ENCODE measurements at places on chromosomes 7 and 10.

DNA sequence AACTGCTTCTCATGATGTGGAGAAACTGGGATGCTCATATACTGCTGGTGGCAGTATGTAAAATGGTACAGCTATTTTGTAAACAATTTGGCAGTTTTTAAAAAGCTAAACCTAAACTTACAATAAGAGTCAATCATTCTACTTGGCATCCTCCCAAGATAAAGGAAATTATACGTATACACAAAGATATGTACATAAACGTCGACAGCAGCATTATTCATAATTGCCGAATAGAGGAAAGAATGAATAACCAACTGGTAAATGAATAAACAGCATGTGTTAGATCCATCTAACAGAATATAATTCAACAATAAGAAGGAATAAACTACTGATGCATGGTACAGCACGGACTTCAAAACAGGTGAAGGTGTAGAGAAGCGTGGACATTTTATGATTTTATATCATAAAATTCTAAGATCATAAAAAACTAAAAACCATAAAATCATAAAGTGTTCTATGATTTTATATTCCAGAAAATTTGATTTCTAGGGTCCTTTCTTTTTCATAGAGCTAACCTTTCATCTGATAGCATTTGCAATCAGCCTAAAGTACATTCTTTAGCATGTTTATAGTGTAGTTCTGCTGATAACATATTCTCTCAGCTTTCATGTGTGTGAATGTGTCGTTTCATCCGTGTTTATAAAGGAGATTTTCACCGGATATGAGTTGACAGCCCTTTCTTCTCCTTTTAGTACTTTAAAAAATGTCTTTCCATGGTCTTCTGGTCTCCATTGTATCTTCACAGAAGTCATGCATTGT, 261.5 kb downstream of the DIP2C start:
- no peak for DNase-seq

GRCh38 chr10:113111900-113112853, 162.1 kb downstream of the TCF7L2 start:
- peak; percentile 32 for DNase-seq

GRCh38 chr7:47709451-47709850, 127.5 kb upstream of the TNS3 start:
- no peak for DNase-seq

- no peak for DNase-seq
These were observed 1254.4 kb upstream of the PHF14 start for GRCh38 chr7:9719303-9719702.

DNA sequence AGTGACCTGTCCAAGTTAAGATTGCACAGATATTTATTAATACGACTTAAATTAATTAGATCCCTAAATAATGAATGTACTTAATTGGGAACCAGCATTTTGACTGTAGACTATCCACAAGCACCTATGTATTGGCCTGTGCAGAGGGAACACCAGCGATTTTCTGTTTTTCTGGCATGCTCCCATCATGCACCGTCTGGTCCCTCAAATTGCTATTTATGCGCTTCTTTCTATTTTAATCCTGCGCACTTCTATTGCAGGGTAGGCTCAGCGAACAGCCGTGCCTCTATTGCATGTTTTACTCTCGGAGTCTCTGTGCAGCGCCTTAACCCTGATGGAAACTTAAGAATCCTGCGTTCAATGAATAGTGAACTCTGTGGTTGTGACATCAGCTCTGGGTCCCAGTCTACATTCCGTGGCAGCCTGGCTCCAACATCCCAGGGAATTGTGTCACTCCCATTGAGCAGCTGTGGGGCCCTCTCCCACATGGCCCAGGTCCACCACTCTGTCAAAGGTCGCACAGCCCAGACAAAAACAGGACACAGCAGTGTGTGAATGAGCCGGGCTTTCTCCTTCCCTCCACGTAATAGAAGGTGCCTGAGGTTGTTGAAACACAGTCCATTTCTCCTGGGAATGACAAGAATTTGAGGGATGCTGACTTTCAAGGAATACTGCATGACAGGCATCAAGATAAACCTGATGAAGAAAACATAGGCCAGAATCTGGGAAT, 239.7 kb upstream of the KLF6 start:
- no peak for DNase-seq

GRCh38 chr7:105389088-105389650, 448 bp upstream of the SRPK2 start:
- peak; percentile 79 for DNase-seq

DNA sequence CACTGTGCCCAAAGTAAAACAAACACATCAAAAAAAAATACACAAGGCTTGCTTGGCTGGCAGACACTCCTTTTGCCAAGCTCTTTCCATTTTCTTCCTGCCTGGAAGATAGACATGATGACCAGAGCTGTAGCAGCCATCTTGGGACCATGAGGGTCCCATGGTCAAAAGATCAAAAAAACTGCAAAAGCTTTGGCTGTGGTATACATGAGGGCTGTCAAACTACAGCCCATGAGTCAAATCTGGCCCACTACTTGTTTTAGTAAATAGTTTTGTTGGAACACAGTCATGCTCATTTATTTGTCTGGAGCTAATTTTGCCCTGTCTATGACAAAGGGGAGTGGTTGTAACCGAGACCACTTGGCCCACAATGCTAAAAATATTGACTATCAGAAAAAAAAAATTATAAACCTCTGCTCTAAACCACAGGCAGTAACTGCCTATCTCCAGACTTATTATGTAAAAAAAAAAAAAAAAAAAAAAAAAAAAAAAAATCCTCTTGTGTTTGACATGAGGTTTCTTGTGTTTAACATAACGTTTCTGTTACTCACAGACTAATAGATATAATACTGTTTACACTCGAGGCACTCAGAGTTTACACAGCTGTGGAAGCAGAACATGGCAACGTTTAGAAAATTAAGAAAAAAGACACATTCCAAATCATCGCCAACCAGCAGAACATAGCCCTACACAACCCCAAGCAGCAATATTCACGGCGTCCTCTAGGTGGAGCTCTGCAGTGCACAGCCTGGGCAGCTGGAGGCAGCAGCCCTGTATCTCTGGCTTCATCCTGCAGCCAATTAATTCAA, 36.9 kb downstream of the ASB13 start:
- DNase-seq = peak; percentile 83

DNA sequence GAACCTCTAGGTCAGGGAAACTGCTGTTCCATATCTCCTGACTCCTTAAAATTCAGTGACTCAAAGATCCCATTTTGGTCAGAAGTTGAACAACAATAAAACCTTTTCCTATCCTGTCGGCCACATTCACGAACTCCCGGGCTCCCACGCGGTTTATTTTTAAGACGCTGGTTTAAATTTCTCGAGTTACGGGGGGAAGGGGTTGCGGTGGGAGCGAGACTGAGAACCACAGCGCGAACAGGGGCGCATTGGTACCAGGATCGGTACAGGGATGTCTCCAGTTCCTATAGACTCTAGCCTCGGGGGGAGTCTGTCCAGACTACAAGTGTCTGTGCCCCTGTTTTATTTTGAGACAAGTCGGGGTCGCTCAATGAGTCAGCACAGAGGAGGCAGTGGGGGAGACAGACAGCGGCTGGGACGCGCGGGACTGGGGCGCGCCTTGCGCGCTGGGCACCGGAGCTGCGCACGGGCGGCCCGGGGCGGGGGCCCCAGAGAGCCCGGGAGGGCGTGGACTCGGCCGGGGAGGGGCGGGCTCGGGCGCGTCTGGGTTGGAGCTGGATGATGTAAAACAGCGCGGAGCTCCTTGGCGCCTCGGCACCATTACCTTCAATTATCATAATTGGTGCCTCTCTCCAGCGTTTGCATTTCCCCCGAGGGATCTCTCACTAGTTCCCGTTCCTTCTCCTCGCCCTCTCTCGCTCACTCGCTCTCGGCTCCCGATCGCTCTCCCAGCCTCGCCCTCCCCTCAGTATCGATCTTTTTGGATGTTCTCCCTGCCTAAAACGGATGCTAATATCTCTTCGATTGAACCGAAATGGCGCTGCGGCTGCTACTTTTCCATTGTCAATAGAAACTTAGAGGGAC, 8.7 kb upstream of the BAMBI start:
- peak; percentile 72 for DNase-seq

Data from HuH-7 (cell line).